ENCODE measurements at places on chromosomes 1 and 21.
A peak's percentile ranks its signal among the peaks of the same experiment; 100 is the strongest.

DNA sequence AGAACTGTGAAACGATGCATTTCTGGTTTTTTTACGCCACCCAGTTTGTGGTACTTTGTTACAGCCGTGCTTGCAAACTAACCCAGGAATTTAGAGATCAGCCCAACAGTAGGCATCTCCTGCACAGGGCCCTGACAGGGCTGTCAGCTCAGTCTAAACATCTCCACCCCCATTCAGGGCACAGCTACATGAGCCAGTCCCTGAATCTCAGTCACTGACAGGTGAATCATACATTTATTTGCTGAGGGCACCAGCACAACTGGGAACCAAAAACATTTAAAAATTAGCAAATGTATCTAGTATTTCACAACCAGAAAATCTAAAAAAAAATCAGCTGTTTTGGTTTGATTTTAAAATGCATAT lies 30.7 kb downstream of the PRDX6 start:
- DNase-seq: no peak

- DNase-seq: no peak
These were observed 97.1 kb downstream of the ETS2 start for GRCh38 chr21:38902608-38903445.

GRCh38 chr1:77018311-77018710 lies 151.0 kb downstream of the ST6GALNAC5 start:
- peak; percentile 68 for DNase-seq

GRCh38 chr1:30834253-30834652 lies 74.3 kb downstream of the SDC3 start:
- DNase-seq: no peak

GRCh38 chr1:152220166-152221163 lies 3.5 kb downstream of the HRNR start:
- no peak for DNase-seq

Data from NCI-H524 (cell line).